ENCODE measurements at places on chromosomes 13 and 19.

- DNase-seq = no peak
Measured at GRCh38 chr13:91278291-91278690, 69.2 kb upstream of the MIR17HG start.

- no peak for DNase-seq
Measured at GRCh38 chr13:41107584-41108014, 25.0 kb downstream of the KBTBD6 start.

GRCh38 chr19:2607712-2608601, 94.5 kb downstream of the GNG7 start:
- DNase-seq = no peak

DNA sequence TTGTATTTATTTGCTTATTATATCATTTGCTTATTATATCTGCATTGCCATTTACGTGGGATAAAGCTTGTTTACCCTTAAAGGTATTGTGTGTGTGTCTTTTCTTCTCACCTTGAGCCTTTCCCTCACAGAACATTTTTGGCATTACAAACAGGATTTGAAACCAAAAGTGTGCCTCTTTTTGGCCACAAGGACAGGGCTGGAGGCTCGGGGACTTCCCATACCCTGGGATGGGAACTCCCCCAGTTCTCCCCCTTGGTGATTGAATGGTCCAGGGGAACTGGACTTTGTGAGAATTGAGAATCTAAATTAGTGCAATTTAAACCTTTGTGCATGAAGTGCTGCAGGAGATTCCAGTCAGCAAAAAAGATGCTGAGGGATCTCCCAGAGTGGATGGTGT, 2.4 kb upstream of the ZNF506 start:
- DNase-seq = no peak

DNA sequence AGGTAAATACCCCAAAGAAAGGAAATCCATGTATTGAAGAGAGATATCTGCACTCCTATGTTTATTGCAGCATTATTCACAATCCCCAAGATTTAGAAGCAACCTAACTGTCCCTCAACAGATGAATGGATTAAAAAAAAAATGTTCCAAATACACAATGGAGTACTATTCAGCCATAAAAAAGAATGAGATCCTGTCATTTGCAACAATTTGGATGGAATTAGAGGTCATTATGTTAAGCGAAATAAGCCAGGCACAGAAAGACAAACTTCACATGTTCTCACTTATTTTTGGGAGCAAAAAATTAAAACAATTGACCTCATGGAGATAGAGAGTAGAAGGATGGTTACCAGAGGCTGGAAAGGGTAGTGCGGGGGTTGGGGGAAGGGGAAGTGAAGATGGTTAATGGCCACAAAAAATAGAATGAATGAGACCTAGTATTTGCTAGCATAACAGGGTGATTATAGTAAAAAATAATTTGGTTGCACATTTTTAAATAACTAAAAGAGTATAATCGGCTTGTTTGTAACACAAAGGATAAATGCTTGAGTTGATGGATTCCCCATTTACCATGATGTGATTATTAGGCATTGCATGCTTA, 9.7 kb upstream of the ZNF709 start:
- no peak for DNase-seq

DNA sequence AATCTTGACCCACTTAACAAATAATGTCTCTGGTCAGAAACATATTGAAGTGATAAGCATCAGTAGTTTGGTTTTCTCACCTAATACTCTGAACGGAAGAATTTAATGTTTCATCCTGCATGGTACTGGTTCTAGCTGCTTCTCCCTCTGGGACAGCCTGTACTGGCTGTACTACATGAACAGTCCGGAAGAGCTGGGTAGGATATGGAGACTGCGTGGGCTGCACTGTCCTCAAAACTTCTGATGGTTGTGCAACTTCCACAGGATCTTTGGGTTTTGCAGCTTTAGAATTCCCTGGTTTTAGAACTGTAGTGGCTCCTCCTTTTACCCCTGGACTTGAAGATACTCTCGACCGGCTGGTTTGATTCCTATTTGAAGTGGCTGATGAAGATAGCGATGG, 78.3 kb downstream of the ELF1 start:
- DNase-seq = no peak

DNA sequence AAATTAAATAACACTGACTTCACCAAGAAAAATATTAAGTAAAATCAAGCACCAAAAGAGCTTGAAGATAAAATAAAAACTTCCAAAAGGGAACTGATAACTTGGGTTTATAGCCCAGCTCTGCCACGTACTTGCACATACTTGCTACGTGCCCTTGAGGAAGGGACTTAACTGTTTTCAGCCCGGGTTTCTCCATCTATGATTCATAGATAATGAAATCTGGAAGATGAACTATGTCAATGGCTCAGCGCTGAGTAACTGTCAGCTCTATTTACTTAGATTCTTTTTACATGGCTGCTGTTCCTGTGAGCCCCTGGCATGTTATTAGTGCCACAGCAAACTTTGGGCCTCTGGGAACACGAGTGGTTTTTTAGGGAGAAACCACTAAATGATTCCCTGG, 9.6 kb upstream of the ZC3H13 start:
- DNase-seq = no peak

DNA sequence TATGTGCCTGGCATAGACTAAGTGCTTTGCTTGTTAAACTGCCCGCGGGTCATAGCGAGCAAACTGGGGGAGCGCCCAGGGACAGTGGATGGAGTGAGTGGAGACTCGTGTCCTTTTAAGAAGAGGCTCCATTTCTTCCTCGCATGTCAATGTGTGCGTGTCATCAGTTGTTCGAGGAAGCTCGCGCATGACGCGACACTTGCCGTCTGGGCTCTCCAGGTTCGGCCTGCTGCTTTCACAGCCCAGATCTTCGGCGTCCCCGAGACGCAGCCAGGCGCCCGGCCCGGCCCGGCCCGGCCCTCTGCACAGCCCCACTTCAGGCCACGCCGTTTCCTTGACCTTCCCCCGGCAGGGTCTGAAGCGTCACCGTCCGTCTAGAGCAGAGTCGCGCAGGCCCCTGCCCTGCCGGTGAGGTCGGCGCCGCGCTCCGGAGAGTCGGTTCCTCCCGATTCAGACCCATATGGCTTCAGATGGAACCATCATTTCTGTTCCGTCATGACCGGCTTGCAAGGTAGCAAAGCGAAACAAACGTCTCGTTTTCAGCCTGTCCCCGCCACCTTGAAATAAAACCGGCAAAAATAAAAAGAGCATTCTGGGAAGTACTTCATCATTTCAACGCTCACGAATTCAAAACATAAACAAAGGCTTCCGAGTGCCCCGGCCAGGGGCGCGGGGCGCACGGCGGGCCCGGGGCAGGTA, 599 bp upstream of the ARHGEF7 start:
- DNase-seq = no peak

DNA sequence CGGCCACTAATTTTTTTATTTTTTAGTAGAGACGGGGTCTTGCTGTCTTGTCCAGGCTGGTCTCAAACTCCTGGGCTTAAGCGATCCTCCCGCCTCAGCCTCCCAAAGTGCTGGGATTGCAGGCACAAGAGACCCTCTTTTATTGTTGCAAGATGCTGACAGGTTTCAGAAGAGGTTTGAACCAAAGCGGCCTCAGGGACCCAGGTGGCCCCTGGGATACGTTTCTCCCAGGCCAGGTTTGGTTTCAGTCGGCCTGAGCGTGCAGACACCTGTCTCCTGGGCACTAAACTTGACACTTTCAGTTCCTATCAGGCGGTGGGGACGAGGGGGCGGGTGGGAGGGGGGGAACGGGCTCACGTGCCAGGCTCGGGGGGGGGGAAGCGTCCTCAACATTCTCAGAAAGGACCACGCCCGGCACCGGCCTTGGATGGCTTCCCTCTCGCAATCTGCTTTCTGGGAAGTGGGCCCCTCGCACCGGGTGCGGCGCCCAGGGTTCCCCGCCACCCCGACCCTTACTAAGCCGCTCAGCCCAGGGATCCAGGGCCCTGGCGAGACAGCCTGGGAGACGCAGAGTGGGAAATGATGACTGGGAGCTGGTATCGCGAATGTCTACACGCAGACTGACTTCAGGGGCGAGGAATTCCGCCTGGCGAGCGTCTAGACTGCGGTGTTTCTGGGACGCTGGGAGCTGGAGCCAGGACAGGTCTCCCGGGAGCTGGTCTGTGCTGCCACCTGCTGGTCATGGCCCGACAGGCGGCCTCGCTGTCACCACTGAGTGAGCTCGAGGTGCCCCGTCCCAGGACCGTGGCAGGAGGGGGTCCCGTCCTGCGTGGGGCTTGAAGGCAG, 91.6 kb downstream of the GNG7 start:
- DNase-seq = peak; percentile 62

- DNase-seq = no peak
Measured at GRCh38 chr19:16418597-16418962, 53.2 kb downstream of the EPS15L1 start.
